Mesenchymal stem cell (in vitro differentiated cells and primary cell): ENCODE measurements at places on chromosomes 12 and 14.

DNA sequence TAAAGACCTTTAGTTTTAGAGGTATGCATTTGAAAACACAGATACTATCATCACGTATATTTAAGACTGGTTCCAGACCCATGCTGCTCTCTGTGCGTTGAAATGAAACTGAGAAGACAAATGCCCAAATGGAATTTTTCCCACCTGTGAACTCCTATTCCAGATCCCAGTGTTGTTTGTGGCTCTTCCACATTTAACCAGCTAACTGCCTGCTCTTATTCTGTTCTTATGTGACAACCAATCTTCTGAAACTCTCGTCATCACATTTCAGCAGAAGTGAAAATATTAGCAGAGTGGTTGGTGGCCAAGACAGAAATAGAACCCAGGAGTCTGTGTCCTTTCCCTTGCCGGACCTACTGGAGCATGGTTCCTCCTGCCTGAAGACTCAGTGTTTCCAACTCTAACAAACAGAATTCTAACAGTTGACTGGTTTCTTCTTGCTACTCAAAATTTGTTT is 460.2 kb downstream of the RAD51B start:
- no peak overlapping the region for H3K4me3 ChIP-seq
- no peaks in the 10 kb centered on the region for H3K27me3 ChIP-seq
- peaks cover 7% of the 10 kb centered on the region for H3K4me1 ChIP-seq
- no peak overlapping the region for H3K27ac ChIP-seq
- DNase-seq = no peak

DNA sequence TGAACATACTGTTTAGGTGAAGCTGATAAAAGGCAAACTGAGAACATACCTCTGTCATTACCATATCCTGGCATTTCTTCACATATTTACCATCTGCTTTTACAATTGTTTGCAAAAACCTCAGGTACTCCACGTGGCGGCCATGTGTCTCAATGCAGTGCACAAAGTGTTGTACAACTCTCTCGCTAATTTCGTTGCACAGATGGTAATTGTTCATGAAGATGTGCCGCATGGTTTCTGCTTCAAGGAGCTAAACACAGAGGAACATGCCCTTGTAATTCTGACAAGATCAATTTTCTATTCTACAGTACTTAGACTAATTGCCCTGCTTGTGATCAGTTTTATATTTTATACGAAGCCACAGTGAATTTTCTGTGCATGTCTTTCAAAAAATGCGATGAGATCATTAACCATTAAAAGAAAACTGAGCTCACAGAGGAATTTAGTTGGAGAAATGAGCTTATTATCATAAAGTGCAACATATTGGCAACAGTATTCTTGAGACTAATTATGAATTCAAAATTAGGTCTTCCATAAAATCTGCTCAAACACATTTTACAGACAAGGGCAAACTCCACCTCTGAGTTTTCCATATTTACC is 233.8 kb downstream of the ITPR2 start:
- no peak for DNase-seq
- no peak overlapping the region for H3K27ac ChIP-seq
- H3K27me3 ChIP-seq = no peaks in the 10 kb centered on the region
- no peaks in the 10 kb centered on the region for H3K4me1 ChIP-seq
- H3K4me3 ChIP-seq = no peak overlapping the region
- no peaks in the 10 kb centered on the region for H3K36me3 ChIP-seq

GRCh38 chr12:58728397-58728796 is 191.9 kb downstream of the LRIG3 start:
- H3K27ac ChIP-seq = no peak overlapping the region
- peak; percentile 32 for DNase-seq
- H3K36me3 ChIP-seq = no peaks in the 10 kb centered on the region
- H3K27me3 ChIP-seq = no peaks in the 10 kb centered on the region
- no peaks in the 10 kb centered on the region for H3K4me1 ChIP-seq
- no peak overlapping the region for H3K4me3 ChIP-seq

DNA sequence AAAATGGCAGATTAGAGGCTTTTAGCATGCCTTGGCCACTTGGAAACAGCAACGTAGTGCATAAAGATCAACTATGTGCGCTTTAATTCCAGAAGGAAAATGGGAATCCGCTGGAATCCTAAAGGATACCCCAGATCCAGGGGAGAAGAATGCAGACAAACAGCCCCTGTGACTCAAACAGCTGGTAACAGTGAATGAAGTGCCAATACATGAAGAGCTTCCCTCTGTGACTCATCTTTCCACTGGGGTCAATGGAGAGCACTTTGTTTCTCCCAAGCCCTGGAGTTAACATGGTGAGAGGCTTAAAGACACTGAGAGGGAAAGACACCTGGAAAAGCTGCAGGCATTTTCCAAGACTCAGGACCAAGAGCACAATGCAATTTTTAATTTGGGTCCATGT is 263.1 kb downstream of the CEP128 start:
- DNase-seq = peak; percentile 38
- no peaks in the 10 kb centered on the region for H3K27me3 ChIP-seq
- H3K36me3 ChIP-seq = no peaks in the 10 kb centered on the region
- H3K4me1 ChIP-seq = no peaks in the 10 kb centered on the region
- H3K4me3 ChIP-seq = no peak overlapping the region

GRCh38 chr14:22007363-22007762 is 333.7 kb upstream of the OR4E1 start:
- no peaks in the 10 kb centered on the region for H3K27me3 ChIP-seq
- no peaks in the 10 kb centered on the region for H3K36me3 ChIP-seq
- H3K4me3 ChIP-seq = no peak overlapping the region
- H3K27ac ChIP-seq = no peak overlapping the region
- DNase-seq = no peak
- no peaks in the 10 kb centered on the region for H3K4me1 ChIP-seq

- H3K4me1 ChIP-seq = no peaks in the 10 kb centered on the region
- no peak for DNase-seq
- no peaks in the 10 kb centered on the region for H3K27me3 ChIP-seq
- H3K36me3 ChIP-seq = no peaks in the 10 kb centered on the region
Measured at GRCh38 chr12:30213166-30213565, 429.4 kb upstream of the TMTC1 start.
